Left renal cortex interstitium (tissue), 4 donors: ENCODE measurements at places on chromosomes 1 and 21. TPM values are rescaled to one million over a fixed set of nuclear protein-coding genes. Genes with fewer than 3 reads are reported as not detected.
A peak's percentile ranks its signal among the peaks of the same experiment; 100 is the strongest.

GPR3 gene
- 0.88 TPM for polyA plus RNA-seq

DNA sequence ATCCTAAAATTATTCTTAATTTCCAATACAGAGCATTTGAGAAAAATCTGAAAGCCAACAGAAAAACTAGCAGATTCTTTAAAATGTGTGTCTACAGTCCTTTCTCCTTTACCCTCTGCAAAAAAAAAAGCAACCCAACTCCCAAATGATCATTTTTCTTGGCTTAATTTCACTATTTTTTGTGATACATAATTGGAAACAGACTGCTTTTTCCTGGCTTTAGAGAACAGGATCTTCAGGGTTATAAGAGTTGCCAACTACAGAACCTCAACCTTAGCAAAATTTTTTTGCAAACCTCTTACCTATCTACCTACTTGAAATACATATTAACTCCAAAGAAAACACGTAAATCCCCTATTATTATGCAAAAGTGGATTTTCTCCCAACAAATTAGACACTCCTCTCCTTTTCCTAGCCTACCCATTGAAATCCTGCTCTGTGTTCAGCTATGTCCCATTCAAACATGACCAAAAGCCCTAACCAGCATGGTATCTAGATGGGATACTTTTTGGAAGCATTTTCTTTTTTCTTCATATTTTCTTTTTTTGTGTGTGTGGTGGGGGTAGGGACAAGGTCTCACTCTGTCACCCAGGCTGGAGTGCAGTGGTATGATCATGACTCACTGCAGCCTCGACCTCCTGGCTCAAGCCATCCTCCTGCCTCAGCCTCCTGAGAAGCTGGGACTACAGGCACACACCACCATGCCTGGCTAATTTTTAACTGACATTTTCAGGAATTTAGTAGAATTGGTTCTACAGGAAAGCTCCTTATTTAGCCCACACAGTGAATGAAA is 9.0 kb downstream of the TGFBR3 start:
- DNase-seq = no peak

GRCh38 chr1:150180474-150180873 is 30.8 kb downstream of the PLEKHO1 start:
- no peak for DNase-seq

SEMA4A gene
- polyA plus RNA-seq = 24.5 TPM

- no peak for DNase-seq
These were observed 670 bp upstream of the PARK7 start for GRCh38 chr1:7960867-7961215.

OR2M3 gene
- not detected for polyA plus RNA-seq

GRCh38 chr1:153513023-153513422 is 22.8 kb downstream of the S100A6 start:
- DNase-seq = no peak

DNA sequence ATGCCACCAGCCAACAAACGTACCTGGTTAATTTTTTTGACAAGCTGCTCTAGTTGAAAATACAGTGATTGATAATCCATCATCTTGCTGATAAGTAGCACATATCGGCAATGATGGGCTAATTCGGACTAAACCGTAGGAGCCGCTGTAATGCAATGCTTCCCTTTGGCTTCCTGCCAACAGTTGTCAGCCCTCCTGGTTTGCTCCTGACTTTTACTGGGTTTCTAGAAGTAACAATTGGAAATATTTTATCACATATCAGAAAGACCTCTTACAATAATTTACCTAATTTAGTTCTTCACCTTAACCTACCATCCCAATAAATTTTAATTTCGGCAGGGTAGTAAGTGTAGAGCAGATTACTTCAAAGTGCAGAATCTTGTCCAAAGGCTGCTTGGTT is 148.5 kb downstream of the DHRS3 start:
- no peak for DNase-seq

GRCh38 chr1:180178511-180179161 is 24.0 kb downstream of the QSOX1 start:
- DNase-seq = no peak

DFFB gene
- 6.2 TPM for polyA plus RNA-seq

- DNase-seq = no peak
These were observed 17.7 kb downstream of the NGF start for GRCh38 chr1:115320377-115320776.

DNA sequence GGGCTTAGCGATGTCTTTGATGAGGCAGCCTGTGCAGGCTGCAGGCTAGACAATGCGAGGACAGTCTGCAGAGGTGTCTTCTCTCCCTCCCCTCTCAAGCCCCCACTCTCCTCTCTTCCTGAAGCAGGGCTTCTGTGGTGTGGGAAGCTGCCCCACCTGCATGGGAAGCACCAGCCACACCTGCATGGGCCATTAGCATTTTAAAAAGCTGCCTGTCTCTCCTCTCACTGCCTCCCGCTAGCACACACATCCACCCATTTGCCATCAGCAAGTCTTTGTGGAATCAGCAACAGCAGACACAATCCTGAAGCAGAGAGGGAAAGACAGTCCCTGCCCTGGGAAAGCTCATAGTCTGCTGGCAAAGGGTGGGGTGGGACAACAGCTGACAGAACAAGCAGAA is 53.1 kb downstream of the NAV1 start:
- no peak for DNase-seq

- no peak for DNase-seq
These were observed 136.9 kb downstream of the BARHL2 start for GRCh38 chr1:90580176-90580575.

- DNase-seq = no peak
These were observed 15.1 kb downstream of the SOX13 start for GRCh38 chr1:204087893-204088528.

DNA sequence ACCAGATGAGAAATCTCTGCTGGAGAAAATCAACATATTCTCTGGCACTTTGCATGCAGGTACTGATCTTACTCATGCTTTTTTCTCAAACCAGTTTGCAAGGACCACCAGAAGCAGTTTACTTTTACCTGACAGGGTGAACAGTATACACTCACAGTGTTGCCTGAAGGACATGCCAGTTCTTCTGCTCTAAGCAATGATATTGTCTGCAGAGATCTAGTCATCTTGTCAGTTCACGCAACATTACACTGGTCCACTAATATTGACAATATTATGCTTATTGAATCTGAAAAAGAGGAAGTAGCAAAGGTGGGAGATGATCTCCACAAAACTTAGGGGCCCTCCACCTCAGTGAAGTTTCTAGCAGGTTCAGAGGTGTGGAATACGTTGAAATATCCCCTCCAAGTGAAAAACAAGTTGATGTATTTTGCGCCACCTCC is 3.8 kb upstream of the S100B start:
- no peak for DNase-seq

GRCh38 chr1:50930193-50930592 is 29.9 kb downstream of the FAF1 start:
- DNase-seq = no peak

CCDC190 gene
- polyA plus RNA-seq = 0.16 TPM

CTSK gene
- 30.7 TPM for polyA plus RNA-seq

- peak; percentile 31 for DNase-seq
These were observed 20.2 kb upstream of the S1PR1 start for GRCh38 chr1:101216623-101217022.

- DNase-seq = no peak
These were observed 302.7 kb downstream of the DUSP10 start for GRCh38 chr1:221439008-221439746.

NBPF19 gene
- 10.9 TPM for polyA plus RNA-seq

DNA sequence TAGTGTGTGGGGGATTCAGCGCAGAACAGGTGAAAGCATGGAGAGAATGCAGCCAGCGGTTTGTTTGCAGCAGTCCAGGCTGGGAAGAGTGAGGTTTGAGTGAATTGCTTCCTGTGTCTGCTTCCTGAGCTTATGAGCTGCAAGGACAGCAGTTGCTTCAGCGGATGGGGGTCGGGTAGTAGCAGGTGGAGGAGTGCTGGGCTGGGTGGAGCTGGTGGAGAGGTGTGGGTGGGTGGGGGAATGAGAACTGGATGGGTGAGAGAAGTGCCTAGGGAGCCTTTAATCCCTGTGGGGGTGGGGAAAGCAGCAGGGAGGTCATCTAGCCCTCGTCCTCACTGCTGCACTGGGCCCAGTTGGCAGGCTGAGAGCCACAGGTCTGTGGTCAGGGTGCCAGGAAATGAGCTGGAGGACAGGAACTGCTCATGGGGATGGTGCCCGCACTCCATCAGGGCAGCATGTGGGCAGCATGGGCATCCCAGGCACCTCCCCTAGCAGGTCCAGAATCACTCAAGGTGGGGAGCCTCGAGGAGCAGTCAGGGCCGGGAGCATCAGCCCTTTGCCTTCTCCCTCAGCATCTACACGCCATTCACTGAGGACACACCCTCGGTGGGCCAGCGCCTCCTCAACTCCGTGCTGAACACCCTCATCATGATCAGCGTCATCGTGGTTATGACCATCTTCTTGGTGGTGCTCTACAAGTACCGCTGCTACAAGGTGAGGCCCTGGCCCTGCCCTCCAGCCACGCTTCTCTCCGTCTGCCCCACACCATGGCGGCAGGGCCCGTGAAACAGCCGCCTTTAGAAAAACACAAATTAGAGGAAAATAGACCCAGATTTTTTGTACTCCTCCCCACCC is 14.8 kb downstream of the PSEN2 start:
- no peak for DNase-seq

DNA sequence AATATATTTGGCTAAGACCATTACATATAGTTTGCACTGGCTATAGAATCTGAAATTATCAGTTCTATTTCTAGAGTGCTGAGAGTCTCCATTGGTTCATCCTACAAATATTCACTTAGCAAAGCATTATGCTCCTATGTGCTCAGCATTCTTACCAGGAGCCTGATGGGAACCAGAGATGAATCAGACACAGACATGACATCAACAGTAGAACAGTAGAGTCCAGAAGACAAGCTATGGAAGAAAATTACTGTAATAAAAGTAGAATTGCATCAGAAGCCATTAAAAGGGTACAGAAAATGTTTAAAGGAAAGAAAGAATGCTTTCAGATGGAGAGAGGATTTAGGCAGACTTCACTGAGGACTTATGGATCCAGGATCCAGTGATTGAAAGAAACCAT is 271.7 kb upstream of the SNX7 start:
- DNase-seq = no peak

GRCh38 chr1:11145741-11146140 is 43.4 kb upstream of the ANGPTL7 start:
- DNase-seq = no peak

DNA sequence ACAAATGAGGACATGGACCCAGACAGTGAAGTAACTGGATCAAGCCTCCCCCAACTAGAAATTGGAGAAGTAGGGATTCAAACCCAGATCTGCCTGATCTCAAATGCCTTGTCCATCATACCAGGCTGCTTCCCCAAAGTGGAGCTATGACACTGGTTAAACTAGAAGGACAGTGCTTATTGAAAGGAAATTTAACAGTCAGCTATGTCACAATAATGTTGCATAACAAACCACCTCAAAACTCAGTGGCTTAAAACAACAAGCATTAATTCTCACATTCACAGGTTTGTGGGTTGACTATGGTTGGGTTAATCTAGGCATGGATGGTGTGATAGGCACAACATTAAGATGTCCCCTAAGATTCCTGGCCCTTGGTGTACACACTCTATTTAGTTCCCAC is 107.1 kb downstream of the TAS1R2 start:
- DNase-seq = no peak

ANXA9 gene
- polyA plus RNA-seq = 15.2 TPM

DNA sequence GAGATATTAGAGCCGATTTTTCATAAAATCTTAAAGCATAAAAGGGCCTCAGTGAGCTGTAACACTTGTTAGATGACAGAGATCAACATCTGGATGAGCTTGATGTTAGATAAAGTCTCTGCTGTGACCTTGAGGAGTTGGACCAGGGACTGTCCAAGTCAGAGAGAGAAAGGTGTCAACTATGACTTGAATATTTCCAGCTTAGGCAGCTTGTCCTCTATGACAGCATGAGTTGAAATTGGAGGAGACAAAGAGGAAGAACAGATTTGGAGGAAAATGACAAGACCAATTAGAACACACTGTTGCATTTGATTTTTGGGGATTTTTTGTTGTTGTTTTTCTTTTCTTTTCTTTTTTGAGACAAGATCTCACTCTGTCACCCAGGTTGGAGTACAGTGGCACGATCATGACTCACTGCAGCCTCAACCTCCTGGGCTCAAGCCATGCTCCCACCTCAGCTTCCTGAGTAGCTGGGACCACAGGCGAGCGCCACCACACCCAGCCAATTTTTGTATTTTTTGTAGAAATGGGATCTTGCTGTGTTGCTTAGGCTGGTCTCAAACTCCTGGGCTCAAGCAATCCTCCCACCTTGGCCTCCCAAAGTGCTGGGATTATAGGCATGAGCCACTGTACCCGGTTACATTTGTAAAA is 35.3 kb upstream of the CLIC4 start:
- DNase-seq = no peak

RSPH1 gene
- polyA plus RNA-seq = 10.5 TPM

GPATCH4 gene
- 36.1 TPM for polyA plus RNA-seq

ALX3 gene
- polyA plus RNA-seq = not detected

GRCh38 chr1:208599063-208599462 is 354.9 kb upstream of the PLXNA2 start:
- no peak for DNase-seq

- DNase-seq = no peak
These were observed 39.5 kb upstream of the C1orf87 start for GRCh38 chr1:60113028-60113427.

INSRR gene
- polyA plus RNA-seq = 2.0 TPM

GRCh38 chr1:45005761-45006160 is 5.4 kb downstream of the HECTD3 start:
- DNase-seq = no peak

DNA sequence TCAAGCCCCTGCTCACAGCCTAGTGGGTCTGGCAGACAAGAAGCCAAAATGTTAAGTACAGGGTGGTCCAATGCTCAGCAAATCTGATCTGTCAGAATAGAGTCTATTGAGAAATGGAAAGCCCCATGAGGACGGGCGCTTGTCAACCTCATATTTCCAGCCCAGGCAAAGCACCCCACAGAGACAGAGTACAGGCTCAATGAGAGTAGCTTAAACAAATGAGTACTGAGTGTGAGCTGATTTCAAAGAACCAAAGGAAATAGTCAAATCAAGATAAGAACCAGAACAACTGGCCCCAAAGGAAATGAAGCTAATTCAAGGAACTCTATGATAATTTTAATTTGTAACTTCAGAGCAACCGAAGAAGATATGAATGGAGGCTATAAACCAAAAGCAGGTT is 44.6 kb upstream of the SLC30A1 start:
- no peak for DNase-seq
